ENCODE measurements at places on chromosomes 5 and 9. TPM values are rescaled to one million over a fixed set of nuclear protein-coding genes. Genes with fewer than 3 reads are reported as not detected.

Gene FOXD4L6
- not detected for total RNA-seq

Gene DBH
- 0.26 TPM for total RNA-seq

Gene TEX48
- 0.51 TPM for total RNA-seq

Gene IFNA13
- total RNA-seq: not detected
